ENCODE measurements at places on chromosomes 6 and 20.
A peak's percentile ranks its signal among the peaks of the same experiment; 100 is the strongest.

DNA sequence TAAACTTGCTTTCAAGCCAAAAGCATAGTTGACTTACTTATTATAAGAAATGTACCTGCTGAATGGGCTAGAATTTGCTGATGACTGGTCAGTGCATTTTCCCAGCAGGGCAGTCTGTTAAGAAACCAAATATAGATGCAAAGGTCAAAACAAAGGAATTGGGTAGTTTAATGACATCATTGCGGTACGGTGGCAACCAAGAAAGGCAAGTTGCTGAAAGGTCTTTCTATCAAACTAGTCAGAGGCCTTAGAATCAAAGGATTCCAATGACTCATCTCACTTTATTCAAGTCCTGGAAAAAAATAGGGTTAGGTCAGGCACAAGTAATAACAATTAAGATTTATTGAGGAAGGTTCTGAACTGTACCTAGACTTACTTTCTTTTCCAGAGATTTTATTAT is 76.4 kb downstream of the KIZ start:
- DNase-seq = no peak

- no peak for DNase-seq
Observed at GRCh38 chr6:163750431-163751031, 336.0 kb downstream of the QKI start.

- DNase-seq = peak; percentile 40
Observed at GRCh38 chr20:37392441-37393195, 46.7 kb downstream of the SRC start.

DNA sequence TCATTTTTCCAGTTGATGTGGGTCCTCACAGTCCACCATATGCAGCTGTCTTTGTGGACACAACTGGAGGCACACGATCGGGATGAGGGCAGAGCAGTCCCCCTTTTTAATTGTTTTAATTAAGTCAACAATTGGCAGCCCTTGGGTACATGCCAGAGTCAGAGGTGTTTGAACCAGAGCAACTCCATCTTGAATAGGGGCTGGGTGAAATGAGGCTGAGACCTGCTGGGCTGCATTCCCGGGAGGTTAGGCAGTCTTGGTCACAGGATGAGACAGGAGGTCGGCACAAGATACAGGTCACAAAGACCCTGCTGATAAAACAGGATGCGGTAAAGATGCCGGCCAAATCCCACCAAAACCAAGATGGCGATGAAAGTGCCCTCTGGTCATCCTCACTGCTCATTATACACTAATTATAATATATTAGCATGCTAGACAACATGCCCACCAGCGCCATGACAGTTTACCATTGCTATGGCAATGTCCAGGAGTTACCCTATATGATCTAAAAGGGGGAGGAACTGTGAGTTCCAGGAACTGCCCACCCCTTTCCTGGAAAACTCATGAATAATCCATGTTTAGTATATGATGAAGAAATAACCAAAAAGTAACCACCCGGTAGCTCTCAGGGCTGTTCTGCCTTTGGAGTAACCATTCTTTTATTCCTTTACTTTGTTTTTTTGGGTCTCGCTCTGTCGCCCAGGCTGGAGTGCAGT is 31.8 kb upstream of the BLCAP start:
- no peak for DNase-seq

- DNase-seq = no peak
Observed at GRCh38 chr20:56278196-56278595, 29.7 kb downstream of the MC3R start.

- peak; percentile 55 for DNase-seq
Observed at GRCh38 chr6:27650620-27651370, 177.9 kb upstream of the ZNF184 start.

DNA sequence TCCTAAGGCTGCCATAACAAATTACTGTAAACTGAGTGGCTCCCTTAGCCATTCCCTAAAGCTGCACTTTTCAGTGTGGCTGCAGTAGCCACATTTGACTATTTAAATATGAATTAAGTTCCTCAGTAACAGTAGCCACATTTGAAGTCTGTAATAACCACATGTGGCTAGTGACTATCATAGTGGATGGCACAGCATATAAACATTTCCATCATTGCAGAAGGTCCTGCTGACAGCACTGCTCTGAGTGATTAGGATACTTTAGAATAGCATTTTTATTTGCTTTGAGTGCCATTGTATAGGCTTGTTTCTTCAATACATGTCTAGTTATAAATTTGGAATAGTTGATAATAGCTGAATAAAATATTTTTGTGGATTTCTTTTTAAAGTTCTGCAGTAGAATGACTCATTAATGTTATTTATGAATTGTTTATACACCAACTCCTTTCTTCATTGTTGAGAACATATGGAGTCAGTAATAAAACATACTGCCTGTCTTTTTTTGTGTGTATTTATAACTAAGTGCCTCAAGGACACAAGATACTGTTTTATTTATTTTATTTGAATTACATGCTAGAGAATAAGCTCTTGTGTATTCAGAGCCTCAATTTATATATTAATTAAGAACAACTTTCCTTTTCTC is 217.2 kb downstream of the CDKAL1 start:
- no peak for DNase-seq

DNA sequence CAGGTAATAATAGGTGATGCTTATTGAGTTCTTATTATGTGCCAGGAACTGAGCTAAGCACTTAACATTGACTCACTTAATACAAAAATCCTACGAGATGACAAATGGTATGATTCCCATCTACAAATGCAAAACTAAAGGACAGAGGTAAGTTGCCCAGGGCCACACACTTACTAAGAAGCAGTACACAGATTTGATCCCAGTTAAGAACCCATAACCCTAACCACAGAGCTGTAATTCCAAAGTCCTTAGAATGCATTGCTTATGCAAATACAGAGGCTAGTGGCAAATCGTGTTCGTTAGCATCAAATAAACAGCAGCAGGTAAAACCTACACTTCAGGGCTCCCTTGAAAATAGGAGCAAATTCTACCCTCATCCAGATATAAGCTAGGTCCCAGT is 104.0 kb downstream of the SASH1 start:
- no peak for DNase-seq

DNA sequence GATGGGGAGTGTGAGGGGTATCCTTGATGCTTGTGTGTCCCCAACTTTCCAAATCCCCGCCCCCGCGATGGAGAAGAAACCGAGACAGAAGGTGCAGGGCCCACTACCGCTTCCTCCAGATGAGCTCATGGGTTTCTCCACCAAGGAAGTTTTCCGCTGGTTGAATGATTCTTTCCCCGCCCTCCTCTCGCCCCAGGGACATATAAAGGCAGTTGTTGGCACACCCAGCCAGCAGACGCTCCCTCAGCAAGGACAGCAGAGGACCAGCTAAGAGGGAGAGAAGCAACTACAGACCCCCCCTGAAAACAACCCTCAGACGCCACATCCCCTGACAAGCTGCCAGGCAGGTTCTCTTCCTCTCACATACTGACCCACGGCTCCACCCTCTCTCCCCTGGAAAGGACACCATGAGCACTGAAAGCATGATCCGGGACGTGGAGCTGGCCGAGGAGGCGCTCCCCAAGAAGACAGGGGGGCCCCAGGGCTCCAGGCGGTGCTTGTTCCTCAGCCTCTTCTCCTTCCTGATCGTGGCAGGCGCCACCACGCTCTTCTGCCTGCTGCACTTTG is at the start of gene TNF:
TSS of gene TNF (plus strand) at position 231 of the 567 bp plus-strand sequence. CDS start at position 408, 177 bp downstream.
- peak; percentile 78 for DNase-seq

DNA sequence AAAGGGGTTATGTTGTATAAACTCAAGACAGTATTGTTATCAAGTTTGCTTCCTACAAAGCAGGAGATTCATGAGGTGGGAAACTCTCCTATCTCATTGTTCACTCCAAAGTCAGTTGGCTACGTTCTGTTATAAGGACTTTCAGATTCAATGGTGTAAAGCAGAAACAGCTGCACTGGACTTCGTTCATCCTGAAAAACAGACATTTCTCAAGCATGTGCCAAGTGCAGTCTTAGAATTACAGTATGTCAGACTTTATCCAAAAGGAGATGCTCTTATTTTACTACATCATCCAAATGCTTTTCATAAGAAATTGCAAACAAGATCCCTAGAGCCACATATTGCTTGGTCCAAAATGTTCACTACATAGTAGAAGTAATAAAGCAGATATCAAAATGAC is 14.9 kb downstream of the COL21A1 start:
- no peak for DNase-seq

DNA sequence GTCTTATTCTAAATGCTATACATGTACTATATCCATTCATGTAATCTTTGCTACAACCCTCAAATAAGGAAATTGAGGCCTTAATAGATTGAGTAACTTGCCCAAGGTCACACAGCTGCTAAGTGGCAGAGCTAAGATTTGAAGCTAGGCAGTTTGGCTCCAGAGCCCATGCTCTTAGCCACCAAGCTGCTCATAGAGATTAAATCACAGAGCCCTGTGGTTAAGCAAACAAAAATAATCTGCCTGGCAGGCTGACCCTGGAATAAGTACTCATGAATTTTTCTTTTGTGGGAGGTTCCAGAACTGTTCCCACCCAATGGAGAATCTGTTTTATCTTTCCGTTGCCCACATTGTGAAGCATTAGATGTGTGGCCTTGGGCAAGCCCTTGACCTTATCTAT is 7.4 kb downstream of the AAR2 start:
- DNase-seq = no peak

DNA sequence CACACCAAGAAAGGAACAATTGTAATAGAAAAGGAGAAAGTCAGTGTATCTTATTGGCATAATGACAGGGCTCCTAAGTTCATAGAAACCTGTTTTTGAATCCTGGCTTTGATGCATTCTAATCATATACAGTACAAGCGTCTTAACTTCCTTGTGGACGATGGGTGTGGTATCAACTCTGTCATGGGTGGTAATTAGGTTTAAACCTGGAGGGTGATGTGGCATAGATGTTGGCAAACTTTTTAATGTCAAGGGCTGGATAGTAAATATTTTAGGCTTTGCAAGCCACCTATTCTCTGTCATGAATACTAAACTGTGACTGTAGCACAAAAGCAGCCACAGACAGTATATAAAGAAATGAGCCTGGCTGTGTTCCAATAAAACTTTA is 138.7 kb upstream of the EDN1 start:
- no peak for DNase-seq

DNA sequence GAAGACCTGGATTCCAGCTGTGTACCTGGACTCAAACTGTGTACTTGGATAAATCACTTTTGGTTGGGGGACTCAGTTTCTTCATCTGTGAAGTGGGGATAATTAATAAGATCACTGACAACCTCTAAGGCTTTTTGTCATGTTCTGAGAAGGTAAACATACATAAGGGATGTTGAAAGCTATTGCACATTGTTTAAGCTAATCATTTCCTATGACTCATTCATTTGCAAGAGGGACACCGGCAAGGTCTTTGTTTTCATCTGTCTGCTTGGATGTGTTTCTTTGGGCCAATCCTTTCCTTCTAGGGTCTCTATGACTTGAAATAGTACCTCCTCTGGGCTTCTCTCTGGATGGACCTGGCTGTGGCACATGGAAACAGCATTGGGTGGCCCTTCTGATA is 6.8 kb downstream of the PROKR2 start:
- DNase-seq = no peak

DNA sequence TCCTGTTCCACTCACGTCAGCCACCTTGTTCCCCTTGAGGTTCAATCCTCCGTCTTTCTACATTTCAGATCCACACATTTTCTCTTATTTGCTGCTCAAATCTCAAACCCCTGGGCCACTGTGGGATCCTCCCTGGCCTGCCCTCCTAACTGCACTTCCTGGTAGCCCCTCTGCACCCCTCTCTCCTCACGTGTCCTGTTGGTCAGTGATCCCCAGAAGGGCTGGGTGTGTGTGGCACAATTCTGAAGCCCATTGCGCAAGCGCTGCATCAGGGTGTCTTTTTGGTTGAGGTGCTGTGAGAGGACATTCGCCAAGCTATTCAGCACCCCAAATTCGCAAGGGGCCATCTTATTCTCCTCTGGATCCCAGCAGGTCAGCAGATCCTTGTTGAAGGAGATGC is 2.3 kb downstream of the HLA-DMB start:
- DNase-seq = no peak

DNA sequence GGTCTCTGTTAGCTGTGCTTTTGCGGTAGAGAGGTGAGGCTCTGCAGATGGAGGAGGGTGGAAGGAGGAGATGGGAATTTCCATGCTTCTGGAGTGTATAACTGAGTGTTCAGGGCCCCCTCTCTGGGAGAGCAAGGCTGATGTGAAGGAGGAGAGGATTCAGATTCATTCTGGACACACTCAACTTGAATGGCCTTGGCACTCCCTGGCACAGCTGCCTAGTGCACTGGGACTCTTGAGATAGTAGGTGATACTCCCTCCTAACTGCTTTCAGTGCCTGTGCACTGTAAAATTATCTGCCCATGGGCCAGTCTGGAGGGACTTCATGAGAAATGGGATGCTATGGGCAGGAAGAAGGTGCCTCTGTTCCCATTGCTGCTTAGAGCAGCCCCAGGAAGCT is 54.2 kb upstream of the MYL9 start:
- no peak for DNase-seq

- no peak for DNase-seq
Observed at GRCh38 chr6:111195656-111196055, 108.4 kb downstream of the SLC16A10 start.

All from activated T-cell treated with anti-CD3 and anti-CD28 coated beads, Interleukin-2, amount 50 U/mL, for 72 hours (primary cell).